ENCODE measurements at places on chromosomes 16 and 17.

GRCh38 chr17:31802502-31802901, 56.5 kb downstream of the COPRS start:
- no peak for DNase-seq

- DNase-seq, result no peak
Observed at GRCh38 chr16:12784076-12784475, 19.6 kb downstream of the CPPED1 start.

DNA sequence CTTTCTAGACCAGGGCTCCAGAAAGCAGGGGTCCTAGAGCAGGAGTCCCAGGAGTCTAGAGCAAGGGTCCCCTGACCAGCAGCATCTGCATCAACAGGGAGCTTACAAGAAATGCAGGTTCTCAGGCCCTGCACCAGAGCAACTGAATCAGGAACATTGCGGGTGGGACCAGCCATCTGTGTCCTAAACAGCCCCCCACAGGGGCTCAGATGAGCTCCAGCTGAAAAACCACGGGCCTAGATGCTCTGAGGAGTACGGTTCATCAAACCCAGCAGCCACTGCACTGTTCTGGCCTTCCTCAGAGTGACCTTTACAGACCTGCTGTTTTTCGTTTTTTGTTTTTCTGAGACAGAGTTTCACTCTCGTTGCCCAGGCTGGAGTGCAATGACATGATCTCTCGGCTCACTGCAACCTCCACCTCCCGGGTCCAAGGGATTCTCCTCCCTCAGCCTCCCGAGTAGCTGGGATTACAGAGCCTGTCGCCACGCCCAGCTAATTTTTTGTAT, 438.2 kb downstream of the SOX9 start:
- DNase-seq, result no peak

GRCh38 chr17:46023783-46024388, 24.8 kb downstream of the STH start:
- DNase-seq, result no peak

DNA sequence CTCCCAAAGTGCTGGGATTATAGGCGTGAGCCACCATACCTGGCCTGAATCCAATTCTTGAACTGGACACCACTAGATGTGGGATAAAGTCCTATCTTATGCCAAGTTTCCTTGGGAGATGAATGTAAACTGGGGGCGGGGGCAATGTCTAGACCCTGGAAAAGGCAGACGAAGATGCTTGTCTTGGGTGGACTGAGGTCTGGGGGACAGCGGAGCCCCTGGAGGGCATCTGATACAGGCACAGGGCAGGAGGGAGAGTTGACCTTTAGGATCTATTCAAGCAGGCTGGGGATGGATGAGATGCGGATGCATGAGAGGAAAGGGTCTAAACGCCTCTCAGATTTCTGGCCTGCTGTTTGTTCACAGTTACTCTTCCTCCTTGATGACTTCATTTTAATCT, 11.7 kb downstream of the C1QTNF1 start:
- DNase-seq, result no peak

DNA sequence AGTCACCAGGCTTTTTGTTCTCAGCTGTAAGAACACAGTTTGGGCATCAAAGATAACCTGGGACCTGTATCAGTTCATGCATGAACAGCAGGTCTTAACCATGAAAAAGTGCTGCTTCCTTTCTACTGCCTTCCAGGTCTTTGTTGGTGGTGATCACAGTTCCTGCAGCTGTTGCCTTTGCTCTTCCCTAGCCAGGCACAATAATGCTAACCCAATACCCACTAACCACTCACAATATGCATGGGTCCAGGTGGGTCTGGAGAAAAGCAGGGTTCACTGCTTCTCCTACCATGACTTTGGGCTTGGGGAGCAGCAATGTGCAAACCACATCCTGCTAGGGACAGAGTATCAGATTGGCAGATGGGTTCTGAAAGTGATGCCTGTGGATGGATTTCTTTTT, 396.9 kb downstream of the UTP18 start:
- no peak for DNase-seq

- DNase-seq, result no peak
Observed at GRCh38 chr17:69796078-69796477, 278.9 kb upstream of the KCNJ16 start.

DNA sequence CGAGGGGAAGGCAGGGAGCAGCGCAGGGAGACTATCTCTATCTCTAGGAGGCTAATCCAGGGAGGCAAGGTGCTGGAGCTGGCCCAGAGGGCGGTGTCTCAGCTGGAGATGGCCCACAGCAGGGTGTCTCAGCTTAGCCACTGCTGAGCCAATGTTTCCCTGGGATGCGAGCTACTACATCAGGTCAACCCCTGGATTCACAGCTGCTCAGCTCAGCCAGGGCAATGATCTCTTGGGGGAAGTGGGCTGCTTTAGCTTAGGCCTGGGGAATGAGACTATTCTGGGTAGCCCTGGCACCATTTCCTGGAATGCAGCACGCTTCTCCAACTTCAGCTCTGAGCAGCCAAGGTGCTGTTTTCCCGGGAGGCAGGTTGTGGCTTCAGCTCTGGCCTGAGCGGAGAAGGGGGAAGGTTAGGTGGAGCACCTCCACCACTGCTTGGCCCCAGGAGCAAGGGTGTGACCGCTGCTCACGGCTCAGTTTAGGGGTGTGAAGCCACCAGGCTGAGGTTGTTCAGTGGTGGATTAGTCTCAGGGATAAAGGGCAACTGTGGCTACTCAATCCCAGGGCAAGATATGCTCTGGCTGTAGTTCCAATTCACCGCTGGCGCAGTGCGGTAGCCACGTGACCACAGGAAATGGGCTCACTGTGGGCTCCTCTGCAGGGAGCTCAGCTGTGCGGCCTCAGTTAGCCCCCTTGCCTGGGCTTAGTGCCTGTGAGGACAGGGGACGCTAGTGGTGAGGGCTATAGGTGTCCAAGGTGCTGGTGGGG, 5.2 kb upstream of the PRSS21 start:
- no peak for DNase-seq

All from GM19239 (cell line).